ENCODE measurements at places on chromosomes 7 and 10.

DNA sequence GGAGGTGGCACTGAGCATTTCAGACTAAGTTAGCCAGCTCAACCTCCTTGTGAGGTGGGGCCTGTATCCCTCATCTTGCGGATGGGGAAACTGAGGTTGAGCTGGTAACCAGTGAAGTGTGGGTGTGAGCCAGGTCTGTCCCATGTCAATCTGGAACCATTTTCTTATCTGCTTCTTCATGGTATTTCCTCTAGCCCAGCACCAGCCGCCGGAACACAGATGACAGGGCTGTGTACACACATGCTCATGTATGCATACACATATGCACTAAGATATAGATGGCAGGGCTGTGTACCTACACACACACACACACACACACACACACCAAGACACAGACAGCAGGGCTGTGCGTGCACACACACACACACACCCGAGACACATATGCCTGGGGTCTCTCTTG, 18.5 kb downstream of the RAMP3 start:
- DNase-seq = no peak

DNA sequence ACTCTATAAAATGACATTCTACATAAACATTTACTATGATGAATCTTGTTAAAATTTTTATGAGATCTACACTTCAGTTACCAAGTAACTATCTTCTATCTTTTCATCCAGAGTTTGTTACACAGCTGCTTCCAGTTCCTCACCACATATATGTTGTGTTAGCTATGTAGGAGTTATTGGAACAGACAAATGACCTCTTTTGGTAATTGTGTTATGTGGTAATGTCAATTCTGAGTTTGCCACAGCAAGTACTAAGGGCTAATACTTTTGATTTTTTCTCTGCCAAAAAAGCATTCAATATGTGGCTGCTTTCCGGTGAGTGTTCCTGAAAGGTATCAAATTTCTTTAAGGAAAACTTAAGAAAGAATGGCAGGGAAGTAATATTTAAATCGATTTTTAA, 573.9 kb upstream of the PCDH15 start:
- DNase-seq = no peak

GRCh38 chr7:72213081-72213480, 199.1 kb downstream of the CALN1 start:
- DNase-seq = no peak

- no peak for DNase-seq
Measured at GRCh38 chr10:24589265-24589664, 134.4 kb downstream of the ARHGAP21 start.

DNA sequence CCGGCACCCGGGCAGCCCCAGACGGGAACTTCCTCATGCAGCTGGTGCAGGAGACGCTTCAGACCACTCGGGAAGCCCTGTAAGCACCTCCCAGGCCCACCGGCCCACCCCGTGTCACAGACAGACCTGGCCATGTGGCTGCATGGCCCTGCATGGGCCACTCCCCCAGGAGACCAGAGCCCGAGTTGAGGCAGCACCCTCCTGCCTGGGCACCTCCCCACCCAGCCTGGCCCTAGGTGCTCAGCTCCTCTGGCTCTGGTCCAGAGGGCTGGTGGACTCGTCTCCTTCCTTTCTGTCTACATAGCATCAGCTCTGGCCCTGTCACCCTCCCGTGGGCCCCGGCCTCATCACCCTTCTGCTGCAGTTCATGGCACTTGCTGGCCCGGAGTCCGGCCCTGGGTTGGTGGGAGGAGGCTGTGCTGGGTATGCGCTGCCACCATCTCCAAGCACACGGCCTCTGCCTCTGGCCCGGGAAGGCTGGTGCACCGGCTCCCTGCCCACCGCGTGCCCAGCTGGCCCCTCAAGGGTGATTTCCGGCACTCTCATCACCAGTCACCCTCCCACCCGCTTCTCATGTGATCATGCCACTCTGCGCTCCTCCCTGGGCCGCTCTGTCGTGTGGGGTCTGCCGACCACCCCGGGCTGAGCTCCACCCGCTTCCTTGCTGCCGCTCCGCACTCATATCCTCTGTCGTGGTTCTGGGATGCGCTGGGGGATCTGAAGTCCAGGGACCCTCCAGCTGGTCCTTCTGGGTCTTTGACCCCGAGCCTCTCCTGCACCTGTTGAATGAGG, 53.1 kb upstream of the DPYSL4 start:
- no peak for DNase-seq

DNA sequence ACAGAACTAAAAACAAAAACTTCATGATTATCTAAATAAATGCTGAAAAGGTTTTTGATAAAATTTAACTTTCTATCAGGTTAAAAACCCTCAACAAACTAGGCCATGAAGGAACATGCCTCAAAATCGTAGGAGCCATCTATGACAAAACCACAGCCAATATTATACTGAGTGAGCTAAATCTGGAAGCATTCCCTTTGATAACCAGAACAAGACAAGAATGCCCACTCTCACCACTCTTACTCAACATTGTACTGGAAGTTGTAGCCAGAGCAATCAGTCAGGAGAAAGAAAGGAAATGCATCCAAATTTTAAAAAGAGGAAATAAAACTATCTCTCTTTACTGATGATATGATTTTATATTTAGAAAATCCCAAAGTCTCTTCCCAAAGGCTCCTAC, 228.7 kb downstream of the CHRM2 start:
- no peak for DNase-seq

- no peak for DNase-seq
Measured at GRCh38 chr10:29204070-29204800, 84.6 kb upstream of the LYZL1 start.

DNA sequence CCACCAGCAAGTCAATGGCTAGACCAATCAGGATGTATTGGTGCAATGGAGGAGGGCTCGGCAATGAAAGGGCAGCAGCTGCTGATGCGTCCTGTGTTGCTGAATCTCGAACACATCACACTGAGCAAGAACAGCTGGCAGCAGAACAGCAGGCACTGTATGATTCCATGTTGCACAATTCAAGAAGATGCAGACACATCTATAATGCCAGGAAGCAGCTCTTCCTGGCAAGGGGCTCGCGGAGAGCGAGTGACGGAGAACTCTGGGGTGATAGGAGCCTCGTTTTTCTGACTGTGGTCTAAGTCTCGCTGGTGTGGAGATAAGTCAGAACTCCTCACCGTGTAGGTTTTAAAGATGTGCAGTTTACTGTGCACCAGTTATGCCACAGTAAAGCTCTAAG, 24.8 kb upstream of the PFKP start:
- no peak for DNase-seq

GRCh38 chr10:119829429-119829828, 43.2 kb downstream of the MCMBP start:
- no peak for DNase-seq

- no peak for DNase-seq
Measured at GRCh38 chr7:23438171-23438570, 32.1 kb downstream of the IGF2BP3 start.

GRCh38 chr7:83957333-83957732, 237.3 kb downstream of the SEMA3A start:
- no peak for DNase-seq

- no peak for DNase-seq
Measured at GRCh38 chr7:138785587-138786437, 12.0 kb upstream of the TMEM213 start.

DNA sequence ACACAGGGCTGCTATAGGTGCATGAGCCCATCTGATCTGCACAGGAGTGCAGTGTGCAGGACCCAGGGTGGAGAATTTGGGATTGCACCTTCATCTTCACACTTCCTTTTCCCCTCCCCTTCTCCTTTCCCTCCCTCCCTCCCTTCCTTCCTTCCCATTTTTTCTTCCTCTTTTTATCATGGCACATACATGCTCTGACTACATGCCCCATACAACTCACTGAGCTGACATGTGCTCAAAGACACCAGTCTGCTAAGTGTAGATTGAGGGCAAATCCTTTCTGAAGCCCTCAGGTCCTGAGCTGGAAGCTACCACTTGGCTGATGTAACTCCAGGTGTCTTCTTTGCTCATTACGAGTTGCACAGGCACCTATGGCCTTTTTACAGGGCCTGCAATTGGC, 365.3 kb upstream of the ZNF32 start:
- DNase-seq = no peak

DNA sequence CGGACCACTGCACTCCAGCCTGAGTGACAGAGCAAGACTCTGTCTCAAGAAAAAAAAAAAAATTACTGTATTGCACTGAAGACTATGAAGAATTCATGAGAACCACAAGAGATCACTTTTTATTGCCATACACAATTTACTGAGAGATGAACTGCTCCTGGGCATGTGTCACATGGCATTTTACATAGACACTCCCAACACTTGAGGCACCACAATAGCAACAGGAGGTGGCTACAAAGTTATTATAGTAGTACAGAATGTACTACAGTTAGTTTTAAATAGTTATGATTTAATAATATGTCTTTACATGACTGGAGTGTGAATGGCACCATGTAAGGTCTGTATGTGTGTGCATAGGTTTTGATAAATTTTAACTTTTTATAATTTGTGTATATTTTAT, 70.6 kb downstream of the KMT2E start:
- DNase-seq = no peak

- no peak for DNase-seq
Measured at GRCh38 chr7:48004032-48004431, 24.6 kb upstream of the HUS1 start.

- DNase-seq = peak; percentile 31
Measured at GRCh38 chr10:8130973-8131911, 76.8 kb downstream of the GATA3 start.

DNA sequence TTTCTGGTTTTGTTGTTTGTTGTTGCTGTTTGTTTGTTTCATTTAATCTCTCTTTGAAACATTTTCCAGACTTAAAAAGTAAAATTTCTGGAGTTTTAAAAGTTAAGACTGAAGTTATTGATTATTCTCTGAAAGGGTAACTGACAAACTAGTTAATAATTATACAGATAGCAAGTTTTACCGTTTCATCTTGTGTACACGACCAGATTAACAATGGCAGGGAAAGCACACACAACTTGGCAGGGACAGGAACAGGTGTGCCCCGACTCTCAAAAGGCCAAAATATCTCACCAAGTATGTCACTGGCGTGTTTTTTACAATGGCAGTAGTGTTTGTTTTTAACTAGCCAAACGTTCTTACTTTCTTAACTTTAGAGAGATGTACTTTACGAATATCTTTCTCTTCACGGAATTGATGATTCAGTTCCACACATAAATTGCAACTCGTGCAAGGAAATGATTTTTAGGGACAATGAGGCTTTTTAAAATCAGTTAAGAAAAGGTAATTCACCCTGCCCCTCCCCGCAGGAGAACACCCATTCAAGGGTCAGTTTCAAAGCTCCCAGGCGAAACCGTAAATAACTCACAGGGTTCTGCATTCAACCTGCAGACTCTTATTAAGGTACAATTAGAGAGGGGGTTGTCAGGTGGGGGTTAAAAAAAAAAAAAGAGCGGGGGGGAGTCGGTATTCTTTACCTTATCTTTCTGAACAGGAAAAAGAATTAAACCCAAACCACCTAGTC, 3.5 kb downstream of the CTBP2 start:
- DNase-seq = no peak

GRCh38 chr7:34277016-34277802, 371.9 kb downstream of the BMPER start:
- DNase-seq = no peak

DNA sequence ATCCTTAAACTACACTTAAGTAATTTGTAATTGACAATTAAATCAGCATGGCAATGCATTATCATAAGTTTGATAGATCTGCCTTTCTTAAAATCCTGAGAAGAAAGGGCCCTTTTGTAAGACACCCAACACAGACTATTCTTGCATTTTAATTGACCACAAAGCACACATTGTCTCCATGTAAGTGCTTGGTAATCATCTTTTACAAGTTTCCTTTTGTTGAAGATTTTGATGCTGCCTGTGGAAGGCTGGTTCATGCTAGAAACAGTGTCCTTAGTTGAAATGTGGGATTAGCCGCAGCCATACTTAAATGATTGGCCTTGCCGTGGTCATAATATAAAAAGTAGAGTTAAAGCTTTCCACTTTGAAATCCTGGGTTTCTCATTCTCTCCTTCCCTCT, 32.3 kb upstream of the CELF2 start:
- DNase-seq = no peak

GRCh38 chr10:105253515-105254212, 612.6 kb downstream of the SORCS3 start:
- DNase-seq = no peak

DNA sequence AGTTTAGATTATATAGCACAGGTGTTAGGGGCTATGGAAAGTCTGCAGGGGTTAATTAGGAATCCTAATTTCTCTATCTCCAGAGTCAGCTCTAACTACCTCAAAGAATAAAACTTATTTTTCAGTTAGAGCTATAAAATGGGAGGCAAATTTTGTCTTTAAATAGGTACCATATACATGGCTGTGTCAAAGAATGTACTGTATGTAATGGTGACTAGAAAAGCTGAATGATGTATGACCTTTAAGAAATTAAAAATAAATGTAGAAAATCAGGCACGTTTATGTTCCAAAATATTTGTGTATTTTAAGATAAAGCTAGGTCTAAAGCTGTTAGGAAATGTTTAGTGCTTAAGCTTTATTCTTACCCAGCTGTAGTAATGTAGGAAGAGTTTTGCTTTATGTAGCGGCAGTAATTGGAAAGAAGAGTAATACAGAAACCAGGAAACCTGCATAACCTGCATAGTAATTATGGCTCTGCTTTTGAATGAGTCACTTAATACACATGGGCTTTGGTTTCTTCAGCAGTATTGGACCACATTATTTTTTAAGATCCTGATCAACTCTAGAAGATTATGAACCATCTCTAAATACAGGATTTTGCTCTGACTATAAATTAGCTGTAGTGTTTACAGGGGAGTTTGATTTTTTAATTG, 85.0 kb downstream of the KMT2E start:
- DNase-seq = no peak

- no peak for DNase-seq
Measured at GRCh38 chr10:132735341-132735775, 50.6 kb downstream of the NKX6-2 start.

GRCh38 chr7:137818036-137818435, 28.7 kb downstream of the DGKI start:
- DNase-seq = no peak

DNA sequence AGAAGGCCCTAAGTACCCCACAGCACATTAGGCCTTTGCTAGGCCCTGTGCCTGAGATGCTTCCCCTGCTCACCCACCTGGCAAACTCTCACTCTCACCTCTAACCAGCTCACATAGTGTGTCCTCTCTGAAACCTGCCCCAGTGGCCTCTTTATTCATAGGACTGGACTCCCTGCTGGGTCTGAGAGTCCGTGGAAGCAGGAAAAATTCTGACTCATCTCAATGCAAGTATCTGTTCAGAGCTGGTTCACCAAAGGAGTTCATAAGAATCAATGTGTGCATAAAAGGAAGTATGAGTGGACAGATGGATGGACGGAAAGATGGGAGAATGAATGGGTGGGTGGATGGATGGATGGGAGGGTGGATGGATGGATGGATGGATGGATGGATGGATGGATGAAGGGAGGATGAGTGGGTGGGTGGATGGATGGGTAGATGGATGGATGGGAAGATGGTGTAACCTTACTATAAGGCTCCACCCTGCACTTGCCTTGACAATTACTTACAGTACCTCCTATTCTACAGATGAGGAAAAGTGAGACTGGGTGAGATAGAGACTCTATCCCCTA, 111.2 kb upstream of the ZMIZ1 start:
- no peak for DNase-seq

GRCh38 chr10:102175415-102175814, 23.2 kb downstream of the NOLC1 start:
- no peak for DNase-seq

- peak; percentile 71 for DNase-seq
Measured at GRCh38 chr7:117124591-117125220, 171.4 kb downstream of the ST7 start.

- peak; percentile 27 for DNase-seq
Measured at GRCh38 chr7:124784879-124785818, 19.6 kb upstream of the GPR37 start.

GRCh38 chr7:135964274-135964673, 12.9 kb downstream of the MTPN start:
- no peak for DNase-seq

- DNase-seq = no peak
Measured at GRCh38 chr10:30185916-30186315, 126.5 kb upstream of the JCAD start.
